ENCODE measurements at places on chromosomes 3 and 15. TPM values are rescaled to one million over a fixed set of nuclear protein-coding genes. Genes with fewer than 3 reads are reported as not detected.

Gene RBP2
- not detected for total RNA-seq

Gene RAB6B
- 0.22 TPM for total RNA-seq

Gene CPNE9
- not detected for total RNA-seq

Gene SERPINI2
- total RNA-seq, result not detected

Gene CLDN16
- total RNA-seq, result not detected

Gene LEKR1
- total RNA-seq, result 1.3 TPM

Gene ARL6
- total RNA-seq, result 13.2 TPM

Gene POTEB3
- not detected for total RNA-seq

Gene RTP1
- total RNA-seq, result not detected

Gene PRR20G
- not detected for total RNA-seq

Gene TBC1D23
- total RNA-seq, result 139 TPM
